ENCODE measurements at places on chromosomes 6 and 20. TPM values are rescaled to one million over a fixed set of nuclear protein-coding genes. Genes with fewer than 3 reads are reported as not detected.

DNA sequence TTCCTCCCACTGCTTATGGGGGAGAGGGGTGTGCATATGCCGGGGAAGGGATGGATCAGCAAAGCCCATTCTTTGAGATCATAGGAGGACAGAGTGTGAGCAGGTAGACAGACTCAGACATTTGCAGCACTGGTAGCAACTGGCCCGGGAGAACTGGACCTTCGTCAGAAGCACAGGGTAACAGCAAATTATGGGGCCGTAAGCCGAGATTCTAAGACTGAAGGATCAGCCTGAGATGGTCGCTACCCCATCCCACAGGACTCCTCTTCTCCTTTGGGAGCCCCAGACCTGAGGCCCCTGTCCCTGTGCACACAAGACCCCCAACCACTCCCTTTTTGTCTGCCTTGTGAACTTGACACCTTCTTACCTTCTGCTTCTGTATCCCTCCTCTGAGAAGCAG is 106.5 kb downstream of the TOX2 start:
- no peak for DNase-seq

Gene CNR1
- total RNA-seq, result 2.4 TPM

Gene PRSS16
- total RNA-seq, result not detected

- DNase-seq, result no peak
Observed at GRCh38 chr6:21241231-21242130, 352.1 kb upstream of the SOX4 start.

DNA sequence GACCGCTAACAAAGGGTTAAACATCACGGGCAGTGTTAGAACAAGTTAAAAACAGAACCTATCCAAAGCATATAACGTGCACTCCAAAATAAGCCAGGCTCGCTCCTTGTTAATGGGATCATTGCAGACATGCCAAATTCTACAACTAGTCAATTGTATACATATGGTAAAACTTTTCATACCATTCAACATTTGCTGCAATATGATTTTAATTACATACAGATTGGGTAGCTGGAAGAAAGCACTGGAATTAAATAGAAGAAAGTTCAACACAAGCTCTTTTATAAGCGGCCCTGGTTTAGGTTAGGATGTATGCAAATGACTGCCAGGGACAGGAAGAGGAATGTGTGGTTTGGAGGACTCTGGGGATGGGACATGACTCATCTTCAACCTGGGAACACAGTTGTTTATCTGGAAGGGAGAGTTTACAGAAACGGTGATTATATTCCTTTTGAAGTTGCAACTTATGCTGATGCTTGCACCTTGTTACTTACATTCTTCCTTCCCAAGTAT is 62.5 kb upstream of the TIAM2 start:
- no peak for DNase-seq

Gene PRDM13
- not detected for total RNA-seq

- DNase-seq, result peak; percentile 81
Observed at GRCh38 chr20:31819083-31819784, at the start of gene MYLK2. TSS of gene MYLK2 (plus strand) at chr20:31819356. CDS start at chr20:31819581, 225 bp downstream.

All from psoas muscle (tissue), 8 donors.